ENCODE measurements at places on chromosomes 2 and 18.

GRCh38 chr2:205189301-205189700 is 493.0 kb upstream of the NRP2 start:
- no peak for DNase-seq

- DNase-seq: no peak
Measured at GRCh38 chr18:71238974-71239624, 950.3 kb downstream of the SOCS6 start.

GRCh38 chr2:109356324-109357035 is 227.5 kb downstream of the SH3RF3 start:
- no peak for DNase-seq

- no peak for DNase-seq
Measured at GRCh38 chr2:38523728-38524437, 78.8 kb downstream of the HNRNPLL start.

DNA sequence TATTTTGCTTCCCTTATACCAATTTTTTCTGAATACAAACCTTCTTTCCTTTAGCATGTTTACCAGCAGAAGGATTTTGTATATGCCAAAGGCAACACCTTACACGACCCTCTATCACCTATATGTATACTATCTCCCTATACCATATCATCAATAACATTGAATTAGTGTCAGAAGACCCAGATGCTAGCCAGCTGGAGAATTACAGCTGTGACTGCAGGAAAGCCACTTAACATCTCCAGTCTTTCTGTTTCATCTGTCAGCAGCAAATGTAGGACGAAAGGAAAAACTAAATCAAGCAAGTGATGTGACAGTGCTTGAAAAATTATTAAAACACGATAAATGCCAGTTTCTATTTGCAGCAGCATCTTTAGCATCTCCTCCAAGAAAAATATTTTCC is 193.7 kb downstream of the STK39 start:
- no peak for DNase-seq

DNA sequence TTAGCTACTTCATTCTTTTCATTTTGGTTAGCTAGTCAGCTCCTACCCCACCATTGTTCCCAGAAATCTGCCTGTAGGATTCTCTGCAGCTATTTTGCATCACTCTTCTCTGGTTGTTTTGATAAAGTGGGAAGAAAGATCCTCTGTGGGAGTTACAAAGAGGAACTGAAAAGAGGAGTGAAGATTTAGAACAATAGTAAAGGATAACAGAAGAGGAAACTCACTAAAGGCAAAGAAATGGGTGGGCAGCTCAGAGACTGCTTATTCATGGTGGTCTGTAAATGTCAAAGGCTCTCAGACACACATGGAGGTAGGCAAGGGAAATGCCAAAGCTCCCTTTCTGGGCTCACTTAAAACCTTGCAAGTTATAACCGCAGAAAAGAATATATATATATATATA is 17.2 kb upstream of the CD207 start:
- DNase-seq: no peak

DNA sequence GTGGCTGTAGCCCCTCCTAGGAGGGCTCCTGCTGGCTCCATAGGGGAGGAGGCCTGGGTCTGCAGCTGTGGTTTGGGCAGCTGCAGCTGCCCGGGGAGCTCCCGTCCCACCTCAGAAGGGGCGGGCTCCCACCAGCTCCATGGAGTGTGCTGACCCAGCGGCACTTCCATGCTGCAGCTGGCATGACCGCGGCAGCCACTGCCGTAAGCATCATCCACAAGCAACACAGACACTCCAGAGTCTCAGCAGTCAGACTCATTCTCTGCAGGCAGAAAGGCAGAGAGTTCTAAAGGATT is 660.1 kb upstream of the RAB6C start:
- DNase-seq: no peak

DNA sequence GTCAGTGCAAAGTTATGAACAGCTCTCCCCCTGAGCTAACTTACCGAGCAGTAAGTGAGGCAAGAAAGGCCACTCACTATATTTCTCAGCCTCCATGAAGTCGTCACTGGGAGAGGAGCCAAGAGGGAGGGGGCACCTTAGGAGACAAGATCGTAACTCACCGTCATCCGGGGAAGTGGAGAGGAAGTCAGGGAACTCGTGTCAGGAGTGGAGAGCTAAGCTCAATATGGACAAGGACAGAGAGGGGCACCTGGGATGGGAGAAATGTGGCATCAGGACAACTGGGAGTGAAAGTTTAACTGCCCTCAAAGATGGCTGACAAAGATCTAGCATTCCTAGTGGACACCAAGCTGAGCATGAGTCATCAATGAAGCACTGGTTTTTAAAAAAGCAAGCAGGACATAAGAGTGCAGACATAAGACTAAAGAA is 37.1 kb downstream of the BCL11A start:
- no peak for DNase-seq

All from CD4-positive, alpha-beta T cell treated with Interleukin-17A for 4 hours (primary cell).